ENCODE measurements at places on chromosomes 5 and 9.

- DNase-seq: no peak
Measured at GRCh38 chr5:84181093-84181492, 203.6 kb downstream of the EDIL3 start.

- DNase-seq: no peak
Measured at GRCh38 chr5:132378580-132378979, 9.1 kb downstream of the SLC22A5 start.

GRCh38 chr5:98769210-98769958, 4.1 kb upstream of the RGMB start:
- DNase-seq: peak; percentile 24

DNA sequence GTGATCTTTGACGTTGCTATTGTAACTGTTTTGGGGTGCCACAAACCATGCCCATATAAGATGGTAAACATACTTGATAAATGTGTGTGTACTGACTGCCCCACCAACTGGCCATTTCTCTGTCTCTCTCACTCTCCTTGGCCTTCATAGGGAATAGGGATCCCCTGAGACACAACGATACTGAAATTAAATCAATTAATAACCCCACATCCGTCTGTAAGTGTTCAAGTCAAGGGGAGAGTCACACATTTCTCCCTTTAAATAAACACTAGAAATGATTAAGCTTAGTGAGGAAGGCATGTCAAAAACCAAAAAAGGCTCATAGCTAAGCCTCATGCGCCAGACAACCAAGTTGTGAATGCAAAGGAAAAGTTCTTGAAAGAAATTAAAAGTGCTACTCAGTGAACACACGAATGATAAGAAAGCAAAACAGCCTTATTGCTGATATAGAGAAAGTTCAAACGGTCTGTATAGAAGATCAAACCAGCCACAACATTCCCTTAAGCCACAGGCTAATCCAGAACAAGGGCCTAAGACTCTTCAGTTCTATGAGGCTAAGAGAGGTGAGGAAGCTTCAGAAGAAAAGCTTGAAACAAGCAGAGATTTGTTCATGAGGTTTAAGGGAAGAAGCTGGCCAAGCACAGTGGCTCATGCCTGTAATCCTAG, 111.1 kb downstream of the UGCG start:
- DNase-seq: no peak

DNA sequence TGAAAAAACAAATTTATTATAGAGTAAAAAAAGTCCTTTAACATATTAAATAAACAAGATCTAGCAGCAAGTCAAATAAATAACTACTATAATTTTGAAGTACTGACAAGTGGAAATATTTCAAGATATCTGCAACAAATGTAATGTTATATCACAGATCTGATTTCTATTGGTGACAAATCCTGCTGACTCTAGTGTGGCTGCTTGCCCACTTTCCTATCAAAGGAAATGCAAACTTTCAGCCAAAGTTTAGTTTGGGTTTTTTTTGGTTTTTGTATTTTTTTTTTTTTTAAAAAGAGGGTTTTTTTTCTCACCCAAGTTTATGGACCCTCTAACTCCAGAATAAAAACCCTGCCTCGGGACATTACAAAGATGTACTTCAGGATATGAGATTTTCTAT, 12.9 kb downstream of the ADRA1B start:
- DNase-seq: no peak

GRCh38 chr9:31950756-31951155, 433.7 kb upstream of the ACO1 start:
- no peak for DNase-seq
